ENCODE measurements at places on chromosomes 16 and 17.

- DNase-seq = no peak
Observed at GRCh38 chr16:12471383-12471782, 332.3 kb downstream of the CPPED1 start.

- DNase-seq = no peak
Observed at GRCh38 chr17:38466346-38467315, 38.4 kb downstream of the ARHGAP23 start.

GRCh38 chr16:48811478-48811877, 201.5 kb upstream of the N4BP1 start:
- DNase-seq = no peak

DNA sequence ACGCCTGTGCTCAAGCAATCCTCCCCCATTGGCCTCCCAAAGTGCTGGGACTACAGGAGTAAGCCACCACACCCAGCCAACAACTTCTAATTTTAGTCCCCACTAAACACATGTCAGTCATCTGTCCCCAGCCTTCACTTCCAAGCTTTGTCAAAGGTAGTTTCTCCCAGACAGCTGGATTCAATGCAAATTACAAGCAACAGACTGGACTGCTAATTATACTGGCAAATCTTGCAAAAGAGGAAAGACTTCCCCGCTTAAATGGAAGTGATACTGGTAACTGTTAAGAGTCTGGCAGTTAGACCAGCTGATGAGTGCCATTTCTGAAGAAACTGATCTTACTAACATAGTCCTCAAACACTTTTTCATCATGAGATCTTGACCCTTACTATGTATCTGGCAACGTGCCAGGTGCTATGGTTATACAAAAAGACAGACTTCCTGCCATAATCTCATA, 8.2 kb upstream of the GGA2 start:
- DNase-seq = no peak

- peak; percentile 100 for DNase-seq
Observed at GRCh38 chr16:9090960-9091866, at the start of gene HAPSTR1. HAPSTR1 (plus strand) TSS chr16:9091644; CDS start chr16:9092045, 401 bp downstream.

- DNase-seq = peak; percentile 86
Observed at GRCh38 chr17:60743799-60744198, 66.1 kb downstream of the BCAS3 start.

DNA sequence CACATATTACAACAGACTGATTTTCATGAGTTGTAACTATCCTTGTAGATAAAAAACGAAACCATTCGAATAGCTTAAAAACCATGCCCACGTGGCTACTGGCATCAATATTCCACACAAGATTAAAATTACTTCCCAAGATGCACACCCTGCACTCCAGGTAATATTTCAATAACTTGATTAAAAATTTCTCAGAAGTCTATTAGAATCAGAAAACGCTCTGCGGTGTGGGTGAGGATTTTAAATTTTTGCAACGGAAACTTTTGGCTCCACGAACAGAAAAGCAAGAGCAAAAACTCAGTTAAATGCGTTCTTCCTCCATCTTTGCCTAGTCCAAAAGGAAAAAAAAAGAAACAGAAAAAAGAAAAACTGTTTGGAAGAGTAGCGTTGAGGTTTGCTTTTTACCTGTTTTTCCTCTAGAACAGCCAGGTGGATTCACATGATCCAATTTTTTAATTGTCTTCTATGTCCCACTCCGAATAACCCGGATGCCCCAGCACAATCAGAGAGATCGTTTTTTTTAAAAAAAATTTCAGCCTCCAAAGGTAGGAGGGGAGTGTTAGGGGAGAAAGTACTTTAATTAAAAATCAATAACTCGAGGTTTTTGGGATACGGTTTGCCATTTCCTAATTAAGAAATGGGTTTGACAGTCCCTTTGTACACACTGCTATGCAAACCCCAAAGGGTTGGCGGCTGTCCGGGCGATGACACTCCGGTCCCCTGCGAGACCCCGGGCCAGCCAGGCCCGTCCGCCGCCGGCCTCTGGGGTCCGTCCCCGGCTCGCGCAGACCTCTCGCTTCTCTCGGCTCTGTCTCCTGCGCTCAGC, 708 bp upstream of the NFAT5 start:
- peak; percentile 11 for DNase-seq

GRCh38 chr17:28112606-28113005, 70.1 kb downstream of the NLK start:
- no peak for DNase-seq

GRCh38 chr17:51537996-51538550, 277.7 kb downstream of the UTP18 start:
- DNase-seq = no peak

DNA sequence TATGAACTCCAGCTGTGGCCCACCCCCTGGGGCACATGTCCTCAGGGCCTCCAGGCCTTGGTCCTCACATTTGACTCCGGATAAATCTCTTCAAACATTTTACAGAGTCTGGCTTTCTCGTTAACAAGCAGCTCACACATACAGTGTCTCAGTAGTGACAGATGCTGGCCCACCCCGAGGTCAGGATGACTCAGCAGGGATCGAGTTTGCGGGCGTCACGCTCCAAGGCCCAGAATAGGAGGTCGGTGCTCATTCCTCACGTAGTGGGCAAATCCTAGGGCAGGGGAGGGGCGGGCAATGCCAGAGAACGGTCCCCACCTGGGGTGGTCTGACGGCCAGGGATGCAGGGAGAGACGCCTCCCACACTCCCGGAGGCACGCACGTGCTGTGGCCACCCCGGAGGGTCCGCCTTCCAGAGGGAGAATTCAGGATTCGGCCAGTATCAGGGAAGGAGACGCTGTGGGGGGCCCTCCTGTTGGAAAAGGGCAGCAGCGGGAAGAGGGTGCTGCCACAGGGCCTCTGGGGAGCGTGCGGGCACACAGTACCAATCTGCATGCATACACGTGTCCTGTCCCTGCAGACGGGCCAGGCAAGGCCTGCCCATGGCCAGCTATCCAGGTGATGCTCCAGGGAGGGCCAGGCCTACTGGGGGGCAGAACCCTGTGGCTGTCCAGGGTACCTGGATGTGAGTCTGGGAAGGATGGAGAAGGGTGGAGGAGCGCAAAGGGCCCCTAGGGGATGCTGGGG, 8.6 kb downstream of the SLC7A5 start:
- no peak for DNase-seq

- no peak for DNase-seq
Observed at GRCh38 chr17:43655693-43656255, 5.9 kb downstream of the MEOX1 start.

DNA sequence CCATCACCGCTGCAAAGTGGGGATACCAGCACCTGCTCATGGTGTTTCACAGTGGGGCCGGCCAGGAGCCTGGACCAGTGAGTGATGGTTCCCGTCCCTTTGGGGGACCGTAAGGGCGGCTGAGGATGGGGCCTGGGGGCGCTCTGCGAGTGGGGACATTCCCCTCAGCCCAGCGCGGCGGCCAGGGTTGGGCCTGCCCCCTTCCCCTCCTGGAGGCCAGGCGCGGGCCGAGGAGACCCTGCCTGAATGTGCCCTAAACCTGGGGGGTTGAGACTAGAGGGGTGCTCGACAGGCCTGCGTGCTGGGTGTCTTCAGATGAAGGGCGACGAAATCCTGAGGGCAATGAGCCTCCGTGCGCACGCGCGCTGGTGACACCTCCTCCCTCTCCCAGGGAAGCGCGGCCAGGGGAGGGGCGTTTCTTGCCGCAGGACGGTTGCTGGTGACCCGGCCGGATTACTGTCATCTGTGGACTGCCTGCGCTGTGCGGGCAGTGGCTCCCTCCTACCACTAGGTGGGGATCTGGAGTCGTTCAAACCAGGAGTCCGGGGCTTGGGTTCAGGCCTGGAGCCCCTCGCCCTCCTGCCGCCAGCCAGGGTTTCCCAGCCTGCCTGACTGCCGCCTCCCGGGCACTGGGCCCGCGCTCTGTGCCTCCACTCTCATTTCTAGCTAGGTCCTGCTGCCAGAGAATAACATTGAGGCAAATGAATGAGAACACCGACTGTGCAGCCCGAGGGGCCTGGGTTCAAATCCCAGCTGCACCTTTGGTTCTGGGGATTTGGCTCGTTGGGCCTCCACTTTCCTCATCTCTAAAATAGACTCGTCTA, 17.1 kb downstream of the TBX2 start:
- peak; percentile 57 for DNase-seq

- no peak for DNase-seq
Observed at GRCh38 chr16:59060207-59060606, 326.1 kb upstream of the GOT2 start.

- DNase-seq = no peak
Observed at GRCh38 chr16:89695086-89695874, 6.2 kb downstream of the SPATA2L start.

GRCh38 chr16:10957771-10958482, 13.6 kb downstream of the CLEC16A start:
- DNase-seq = no peak

DNA sequence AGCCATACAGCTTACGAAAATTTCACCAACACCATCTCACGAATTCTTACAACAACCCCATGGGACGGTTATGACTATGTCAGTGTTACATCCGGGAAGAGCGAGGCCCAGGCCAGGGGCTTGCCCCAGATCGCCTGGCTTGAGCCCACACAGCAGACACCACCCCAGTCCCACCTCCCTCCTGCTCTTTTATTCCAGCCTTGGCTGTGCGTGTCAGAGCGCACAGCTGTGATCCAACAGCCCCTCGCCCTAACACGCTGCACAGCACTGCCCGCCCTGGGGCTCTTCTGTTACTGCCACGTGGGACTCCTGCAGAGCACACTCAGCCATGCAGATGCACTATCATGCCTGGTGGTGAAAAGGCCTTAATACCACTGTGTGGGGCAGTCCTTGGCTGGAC, 127.9 kb downstream of the ENGASE start:
- no peak for DNase-seq

DNA sequence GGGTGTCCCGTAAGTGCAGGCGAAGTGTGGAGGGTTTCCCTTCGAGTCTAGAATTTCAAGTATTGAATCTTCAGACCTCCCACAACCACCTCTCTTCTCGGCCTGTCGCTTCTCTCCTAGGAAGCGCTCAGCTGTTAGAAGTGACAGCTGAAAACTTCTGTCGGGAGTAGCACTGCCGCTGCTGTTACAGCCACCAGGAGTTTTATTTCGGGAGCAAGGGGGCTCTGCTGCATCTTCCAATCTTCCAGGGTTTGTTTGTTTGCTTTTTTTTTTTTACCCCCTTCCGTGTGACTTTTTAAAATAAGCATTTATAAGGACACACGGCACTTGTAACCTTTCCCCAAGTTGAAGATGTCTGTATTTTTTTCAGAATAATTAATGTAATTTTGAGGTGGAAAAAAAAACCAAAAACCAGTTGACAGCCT, 767 bp downstream of the RPS6KB1 start:
- peak; percentile 26 for DNase-seq

DNA sequence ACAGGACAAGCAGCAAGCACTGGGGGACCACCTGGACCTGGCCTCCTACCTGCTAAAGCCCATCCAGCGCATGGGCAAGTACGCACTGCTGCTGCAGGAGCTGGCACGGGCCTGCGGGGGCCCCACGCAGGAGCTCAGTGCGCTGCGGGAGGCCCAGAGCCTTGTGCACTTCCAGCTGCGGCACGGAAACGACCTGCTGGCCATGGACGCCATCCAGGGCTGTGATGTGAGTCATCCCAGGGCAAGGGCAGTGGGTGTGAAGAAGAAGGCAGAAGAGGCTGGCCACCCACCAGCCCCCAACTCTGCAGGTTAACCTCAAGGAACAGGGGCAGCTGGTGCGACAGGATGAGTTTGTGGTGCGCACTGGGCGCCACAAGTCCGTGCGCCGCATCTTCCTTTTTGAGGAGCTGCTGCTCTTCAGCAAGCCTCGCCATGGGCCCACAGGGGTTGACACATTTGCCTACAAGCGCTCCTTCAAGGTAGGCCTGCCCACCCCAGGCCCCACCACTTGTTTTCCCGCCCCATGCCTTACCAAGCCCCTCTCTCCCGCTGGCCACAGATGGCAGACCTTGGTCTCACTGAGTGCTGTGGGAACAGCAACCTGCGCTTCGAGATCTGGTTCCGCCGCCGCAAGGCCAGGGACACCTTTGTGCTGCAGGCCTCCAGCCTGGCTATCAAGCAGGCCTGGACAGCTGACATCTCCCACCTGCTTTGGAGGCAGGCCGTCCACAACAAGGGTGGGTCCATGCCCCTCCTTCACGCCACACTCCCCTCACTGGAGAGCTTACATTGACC, 7.3 kb downstream of the PLEKHG4 start:
- no peak for DNase-seq

DNA sequence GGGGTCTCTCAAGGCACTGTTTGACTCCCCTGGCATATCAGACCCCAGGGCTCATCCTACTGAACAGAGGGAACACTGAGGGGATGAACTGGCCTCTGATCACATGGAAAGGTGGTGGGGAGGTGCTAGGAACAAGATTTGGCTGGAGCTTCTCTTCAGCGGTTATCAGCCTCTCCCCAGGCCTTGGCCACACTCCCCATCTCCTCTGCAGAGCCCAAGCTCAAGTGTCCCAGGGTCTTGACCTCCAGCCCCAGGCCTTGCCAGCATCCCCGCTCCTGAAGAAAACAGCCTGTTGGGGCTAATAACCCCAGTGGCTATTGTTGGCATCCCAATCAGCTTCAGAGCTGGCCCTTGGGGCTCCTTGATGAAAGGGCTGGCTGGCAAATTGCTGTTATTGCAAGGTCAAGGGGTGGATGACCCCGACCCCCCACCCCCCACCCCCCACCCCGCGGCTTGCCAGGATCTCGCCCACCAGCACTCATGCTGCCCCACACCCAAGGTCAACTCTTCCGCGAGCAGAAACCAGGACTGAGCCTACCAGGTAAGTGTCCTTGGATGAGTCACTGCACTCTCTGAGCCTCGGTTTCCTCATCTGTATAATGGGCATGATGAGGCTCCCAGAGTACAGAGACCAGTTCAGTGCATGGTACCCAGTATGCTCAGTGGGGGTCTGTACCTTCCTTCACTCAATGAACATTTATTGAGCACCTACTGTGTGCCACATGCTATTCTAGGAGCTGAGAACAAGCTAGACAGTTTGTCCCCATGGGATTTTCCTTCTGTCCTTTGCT, 18.8 kb upstream of the FAM83G start:
- no peak for DNase-seq

DNA sequence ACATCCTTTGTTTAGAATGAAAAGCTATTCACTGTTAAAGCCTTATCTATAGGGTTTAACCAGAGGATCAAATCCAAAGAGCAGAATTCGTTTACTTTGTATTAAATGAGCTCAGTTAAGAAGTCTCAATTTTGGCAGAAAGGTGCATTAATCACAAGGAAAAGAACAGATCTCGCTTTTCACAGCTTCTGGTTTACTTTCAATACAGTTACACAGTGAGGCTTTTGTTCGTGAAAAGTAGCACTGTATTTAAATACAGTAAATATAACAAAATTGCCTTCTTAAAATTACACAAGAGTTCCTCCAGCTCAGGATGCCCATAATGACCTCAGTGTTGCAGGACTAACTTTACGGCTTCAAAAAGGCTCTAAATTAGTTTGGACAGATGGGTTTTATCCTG, 669.1 kb upstream of the SALL1 start:
- no peak for DNase-seq

DNA sequence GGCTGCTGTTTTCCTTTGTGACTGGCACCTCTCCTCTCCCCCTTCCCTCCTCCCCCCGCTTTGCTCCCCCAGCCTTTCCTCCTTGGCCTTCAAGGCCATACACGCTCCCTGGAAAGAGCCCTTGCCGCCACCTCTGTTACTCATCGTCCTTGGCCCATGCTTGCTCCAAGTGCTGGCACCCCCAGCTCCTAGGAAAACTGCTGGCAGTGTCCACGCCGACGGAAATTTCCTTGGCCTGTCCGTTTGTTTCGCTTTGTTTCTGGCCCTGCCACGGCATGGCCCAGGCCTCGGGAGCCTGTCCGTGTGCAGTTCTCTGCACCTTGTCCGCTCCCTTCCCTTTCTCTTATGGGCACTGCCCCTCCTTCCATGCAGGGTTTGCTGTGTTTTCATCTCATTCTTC, 18.0 kb downstream of the CA5A start:
- DNase-seq = no peak

GRCh38 chr17:17403899-17404576, 72.8 kb upstream of the MED9 start:
- no peak for DNase-seq

All from putamen (tissue), 1 donor.